ENCODE measurements at places on chromosomes 2 and 18.
A peak's percentile ranks its signal among the peaks of the same experiment; 100 is the strongest.

GRCh38 chr18:10771053-10771709 lies 245.4 kb downstream of the NAPG start:
- DNase-seq: no peak

DNA sequence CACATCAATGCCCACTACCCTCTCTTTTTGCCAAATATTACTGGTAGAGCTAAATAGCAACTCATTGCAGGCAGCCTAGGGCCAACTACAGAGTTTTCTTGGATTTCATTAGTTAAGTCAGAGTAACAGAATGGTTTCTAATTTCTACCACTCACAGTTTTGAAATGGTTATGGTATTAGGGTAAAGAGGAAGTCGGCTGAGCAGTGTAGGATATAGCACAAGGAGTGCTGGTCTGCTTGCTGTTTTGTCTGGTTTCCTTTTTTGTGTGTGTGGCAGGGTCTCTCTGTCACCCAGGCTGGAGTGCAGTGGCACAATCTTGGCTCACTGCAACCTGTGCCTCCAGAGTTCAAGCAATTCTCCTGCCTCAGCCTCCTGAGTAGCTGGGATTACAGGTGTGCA lies 289.2 kb upstream of the CCDC68 start:
- DNase-seq: no peak

GRCh38 chr2:20067992-20068584 lies 16.7 kb upstream of the LAPTM4A start:
- peak; percentile 35 for DNase-seq

- no peak for DNase-seq
Observed at GRCh38 chr2:237185553-237185925, 99.8 kb downstream of the COPS8 start.

DNA sequence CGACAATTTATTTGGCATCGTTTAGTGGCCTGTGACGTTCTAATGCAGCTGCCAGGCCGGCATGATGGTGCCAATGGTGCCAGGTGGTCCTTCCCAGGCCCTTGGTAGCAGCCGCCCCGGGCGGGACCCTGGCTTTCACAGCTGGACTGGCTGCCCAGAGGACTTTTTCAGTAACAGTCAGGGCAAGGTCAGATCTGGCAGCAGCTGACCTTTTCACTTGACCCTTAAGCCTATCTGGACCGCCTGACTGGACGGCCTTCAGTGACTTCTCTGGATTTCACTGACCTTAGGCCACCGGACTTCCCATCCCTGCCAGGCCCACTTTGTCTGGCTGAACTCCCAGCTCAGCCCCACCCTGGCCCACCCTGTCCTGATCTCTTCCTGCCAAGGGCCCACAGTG lies 15.9 kb downstream of the TRIB2 start:
- DNase-seq: no peak

DNA sequence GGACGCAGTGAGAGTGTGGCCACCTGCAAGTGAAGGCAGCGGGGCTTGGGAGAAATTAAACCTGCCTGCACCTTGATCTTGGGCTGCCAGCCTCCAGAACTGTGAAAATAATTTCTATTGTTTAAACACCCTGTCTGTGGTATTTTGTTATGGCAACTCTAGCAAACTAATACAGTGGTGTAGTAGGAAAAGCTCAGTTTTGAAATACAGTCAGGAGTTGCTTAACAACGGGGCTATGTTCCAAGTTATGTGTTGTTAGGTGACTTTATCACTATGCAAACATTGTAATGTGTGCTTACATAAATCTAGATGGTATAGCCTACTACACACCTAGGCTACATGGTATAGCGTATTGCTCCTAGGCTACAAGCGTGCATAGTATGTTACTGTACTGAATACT lies 93.4 kb upstream of the FN1 start:
- no peak for DNase-seq

GRCh38 chr2:48183991-48184390 lies 277.7 kb upstream of the FBXO11 start:
- DNase-seq: no peak

DNA sequence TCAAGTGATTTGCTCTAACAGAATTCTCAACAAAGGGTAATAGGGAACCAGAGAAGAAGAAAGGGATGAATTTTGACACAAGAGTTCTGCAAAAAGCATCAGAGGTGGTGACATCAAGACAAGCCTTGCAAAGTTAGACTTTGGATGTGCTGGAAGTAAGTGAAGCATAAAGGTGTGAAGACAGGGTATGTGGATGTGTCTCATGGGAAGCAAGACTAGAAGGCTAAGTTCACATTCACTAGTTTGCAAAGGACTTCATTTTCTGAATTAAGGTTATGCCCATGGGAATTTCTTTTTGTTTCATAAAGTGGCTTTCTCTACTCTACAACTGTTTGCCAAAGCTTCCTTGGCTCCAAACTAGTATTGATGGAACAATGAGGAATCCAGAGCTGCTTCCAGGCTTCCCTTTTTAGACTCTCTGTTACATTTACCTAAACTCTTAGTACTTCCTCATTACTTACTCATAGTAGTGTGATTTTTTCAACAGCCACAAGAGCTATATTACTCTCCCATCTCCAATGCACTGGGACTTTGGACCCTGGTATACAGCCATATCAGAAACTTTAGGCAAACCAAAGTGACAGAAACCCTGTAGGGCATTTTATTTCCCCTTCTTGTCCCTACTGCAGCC lies 21.1 kb upstream of the IHH start:
- no peak for DNase-seq

All from kidney epithelial cell (primary cell).